ENCODE measurements at places on chromosomes 3 and 15.

DNA sequence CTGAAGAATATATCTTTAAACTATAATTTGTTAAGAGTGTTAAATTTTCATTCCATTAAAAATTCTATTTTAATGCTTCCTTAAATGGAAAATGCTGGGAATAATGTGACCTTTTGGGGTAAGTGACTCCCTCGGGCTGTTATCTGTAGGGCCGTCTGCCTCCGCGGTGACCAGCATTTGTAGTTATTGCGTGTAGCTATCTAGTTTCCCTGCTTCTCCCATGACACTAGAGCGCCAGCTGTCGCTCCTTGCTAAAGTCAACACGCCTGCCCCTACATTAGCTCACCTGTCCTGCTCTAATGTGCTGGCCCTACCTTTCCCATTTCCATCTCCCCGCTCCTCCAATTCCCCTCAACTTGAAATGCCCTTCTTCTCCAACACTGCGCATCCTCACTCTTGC is 12.4 kb upstream of the CHRM5 start:
- no peak for DNase-seq

- DNase-seq: no peak
Measured at GRCh38 chr15:81085213-81085612, 48.9 kb upstream of the CFAP161 start.

DNA sequence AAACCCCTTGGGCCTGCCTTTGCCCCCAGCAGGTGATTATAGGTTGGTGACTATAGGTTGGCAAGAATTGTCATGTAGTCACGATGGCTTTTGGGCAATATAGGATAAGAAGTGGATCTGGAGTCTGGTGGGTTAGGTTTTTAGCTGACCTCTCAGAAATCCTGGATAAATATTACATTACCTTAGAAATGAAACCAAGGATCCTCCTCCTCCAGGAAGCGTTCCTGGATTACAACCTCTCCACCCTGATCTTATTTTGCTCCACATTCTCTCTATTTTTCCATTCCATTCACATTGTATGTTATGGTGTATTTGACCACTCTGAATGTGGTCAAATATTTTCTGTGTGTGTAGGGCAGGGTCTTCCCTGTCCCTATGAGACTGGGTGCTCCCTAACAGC is 82.3 kb downstream of the SEMA5B start:
- DNase-seq: no peak

DNA sequence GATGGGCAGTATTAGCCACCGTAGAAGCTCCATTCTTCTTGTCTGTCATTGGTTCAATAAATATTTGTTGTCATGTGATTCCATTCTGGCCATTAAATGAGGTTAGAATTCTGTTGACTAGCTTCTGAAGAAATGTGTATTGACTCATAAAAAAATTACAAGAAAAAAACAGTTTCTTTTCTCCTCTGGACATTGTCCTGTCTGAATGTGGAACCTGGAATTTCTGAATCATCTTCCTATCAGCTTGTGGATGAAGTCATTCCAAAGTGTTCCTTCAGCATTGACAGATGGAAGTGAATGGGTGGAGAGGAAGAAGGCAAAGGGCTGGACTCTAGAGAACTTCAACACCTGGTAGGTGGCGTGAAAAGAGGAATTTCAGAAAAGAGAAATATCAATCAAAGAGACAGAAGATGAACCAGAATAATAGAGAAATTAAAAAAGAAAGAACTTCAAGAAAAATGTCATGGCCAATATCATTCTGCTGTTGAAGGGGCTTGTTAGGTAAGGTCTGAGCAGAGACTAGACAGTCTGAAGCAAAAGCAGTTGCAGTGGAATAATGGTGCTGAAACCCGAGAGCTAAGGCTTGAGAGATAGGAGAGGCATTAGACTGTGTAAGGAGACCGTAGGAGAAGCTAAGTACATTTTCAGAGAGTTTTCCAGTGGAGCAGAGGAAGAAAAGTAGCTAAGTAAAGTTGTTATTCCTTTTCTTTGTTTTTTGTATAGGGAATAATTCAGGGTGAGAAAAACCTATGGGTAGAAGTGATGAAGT is 806.6 kb downstream of the SQOR start:
- DNase-seq: no peak

DNA sequence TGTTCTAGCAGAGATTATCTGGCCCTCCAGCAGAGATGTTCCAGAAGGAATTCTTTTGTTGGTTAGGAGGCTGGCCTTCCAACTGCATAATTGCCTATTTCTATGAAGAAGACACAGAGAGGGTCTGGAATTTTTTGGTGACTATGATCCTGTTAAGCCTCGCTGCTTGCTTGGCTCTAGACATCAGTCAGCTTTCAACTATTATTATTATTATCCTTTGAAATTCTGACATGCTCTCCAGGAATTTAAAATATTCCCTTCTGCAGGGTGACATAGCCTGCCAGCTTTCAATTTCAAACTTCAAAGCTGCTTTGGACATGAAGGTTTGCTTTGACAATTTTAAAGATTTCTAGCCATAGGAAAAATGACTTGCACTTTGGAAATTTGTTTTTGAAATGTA is 26.3 kb upstream of the ZNF148 start:
- DNase-seq: no peak

- peak; percentile 65 for DNase-seq
Measured at GRCh38 chr3:195908694-195909581, 587 bp upstream of the TNK2 start.

- no peak for DNase-seq
Measured at GRCh38 chr3:63168179-63168578, 109.9 kb upstream of the SYNPR start.
